Smooth muscle cell of the umbilical artery (primary cell): ENCODE measurements at places on chromosomes 2 and 18. TPM values are rescaled to one million over a fixed set of nuclear protein-coding genes. Genes with fewer than 3 reads are reported as not detected.

Gene LYG2
- not detected in 2 replicates for total RNA-seq

Gene APOB
- under 0.01 TPM in 1 of 2 replicates, not detected in the other for total RNA-seq

Gene SP100
- 86.1 and 146 TPM in 2 replicates for total RNA-seq

Gene CREG2
- 0.30 and 0.46 TPM in 2 replicates for total RNA-seq

Gene CNGA3
- 0.05 TPM in 1 of 2 replicates, not detected in the other for total RNA-seq

Gene SLC9A4
- total RNA-seq = not detected in 2 replicates

Gene IL36G
- not detected in 2 replicates for total RNA-seq

Gene MDH1B
- total RNA-seq = 0.59 and 0.78 TPM in 2 replicates

Gene LONRF2
- 0.32 and 1.2 TPM in 2 replicates for total RNA-seq

Gene ANTXR1
- 73.1 and 246 TPM in 2 replicates for total RNA-seq

Gene RGPD4
- total RNA-seq = not detected in 2 replicates

Gene SULT1C4
- total RNA-seq = 0.30 and 0.32 TPM in 2 replicates

Gene ALPP
- total RNA-seq = not detected in 2 replicates

Gene HOXD3
- 0.92 and 2.4 TPM in 2 replicates for total RNA-seq

Gene INPP5D
- 0.59 and 2.4 TPM in 2 replicates for total RNA-seq

Gene CNTNAP5
- total RNA-seq = not detected in 2 replicates

Gene CKAP2L
- 2.1 and 15.4 TPM in 2 replicates for total RNA-seq

Gene VWC2L
- not detected in 2 replicates for total RNA-seq

Gene SERPINB10
- total RNA-seq = not detected in 2 replicates

Gene SPDYA
- total RNA-seq = 0.89 and 1.2 TPM in 2 replicates

Gene LOXHD1
- total RNA-seq = not detected in 2 replicates

Gene ALKAL2
- total RNA-seq = not detected in 2 replicates

Gene ONECUT2
- total RNA-seq = under 0.01 and 0.05 TPM in 2 replicates

Gene ACAA2
- 42.1 and 45.7 TPM in 2 replicates for total RNA-seq

Gene ARHGAP28
- total RNA-seq = 0.23 and 0.30 TPM in 2 replicates

Gene HEATR5B
- 24.1 and 29.0 TPM in 2 replicates for total RNA-seq

Gene C2orf66
- 0.28 and 0.30 TPM in 2 replicates for total RNA-seq

Gene CSRNP3
- total RNA-seq = 2.7 and 3.9 TPM in 2 replicates

Gene DIPK1C
- not detected in 2 replicates for total RNA-seq

Gene TOGARAM2
- total RNA-seq = 0.09 TPM in 1 of 2 replicates, not detected in the other

Gene DCDC2C
- total RNA-seq = not detected in 2 replicates

Gene SPP2
- not detected in 2 replicates for total RNA-seq

Gene RAD51AP2
- not detected in 2 replicates for total RNA-seq

Gene PLCL1
- 1.5 and 2.2 TPM in 2 replicates for total RNA-seq

Gene FN1
- 11,192 and 24,089 TPM in 2 replicates for total RNA-seq

Gene GPR45
- not detected in 2 replicates for total RNA-seq

Gene ACADL
- total RNA-seq = 0.05 and 0.59 TPM in 2 replicates

Gene CBLN2
- not detected in 2 replicates for total RNA-seq

Gene SLC5A7
- under 0.01 TPM in 1 of 2 replicates, not detected in the other for total RNA-seq

Gene ELP2
- total RNA-seq = 107 and 116 TPM in 2 replicates

Gene SRD5A2
- total RNA-seq = not detected in 2 replicates

Gene SKA1
- 0.59 and 5.7 TPM in 2 replicates for total RNA-seq

Gene EVA1A
- 39.2 and 46.8 TPM in 2 replicates for total RNA-seq

Gene FKBP1B
- total RNA-seq = 4.7 and 6.2 TPM in 2 replicates

Gene TXNDC2
- total RNA-seq = 0.05 TPM in 1 of 2 replicates, not detected in the other

Gene RUFY4
- not detected in 2 replicates for total RNA-seq

Gene QPCT
- 44.2 and 44.5 TPM in 2 replicates for total RNA-seq

Gene EML6
- 1.7 and 4.8 TPM in 2 replicates for total RNA-seq

Gene SYT4
- total RNA-seq = not detected in 2 replicates

Gene AKAIN1
- not detected in 2 replicates for total RNA-seq

Gene SCYGR4
- total RNA-seq = not detected in 2 replicates

Gene CCDC150
- total RNA-seq = 1.8 and 7.0 TPM in 2 replicates
